ENCODE measurements at places on chromosomes 4 and X. TPM values are rescaled to one million over a fixed set of nuclear protein-coding genes. Genes with fewer than 3 reads are reported as not detected.
A peak's percentile ranks its signal among the peaks of the same experiment; 100 is the strongest.

DNA sequence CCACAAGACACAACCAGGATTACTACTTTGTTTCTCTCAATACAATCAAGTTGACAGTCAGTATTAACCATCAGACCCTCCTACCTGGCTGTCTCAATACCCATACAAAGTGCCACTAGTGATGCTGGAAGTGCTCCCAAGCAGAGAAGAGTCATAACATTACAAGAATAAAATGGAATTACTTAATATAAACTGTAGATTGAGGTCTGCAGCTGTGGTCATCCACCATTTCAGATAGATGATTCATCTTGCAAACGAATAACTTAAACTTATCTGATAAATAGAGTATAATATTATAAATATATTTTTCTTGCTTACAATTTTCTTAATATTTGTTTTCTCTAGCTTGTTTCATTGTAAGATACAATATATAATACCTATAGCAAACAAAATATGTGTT is 1034.2 kb upstream of the PCDH10 start:
- no peaks in the 10 kb centered on the region for H3K36me3 ChIP-seq
- no peak for DNase-seq
- no peaks in the 10 kb centered on the region for H3K4me1 ChIP-seq
- peaks cover 3% of the 10 kb centered on the region for H3K27me3 ChIP-seq
- no peak overlapping the region for H3K27ac ChIP-seq

DNA sequence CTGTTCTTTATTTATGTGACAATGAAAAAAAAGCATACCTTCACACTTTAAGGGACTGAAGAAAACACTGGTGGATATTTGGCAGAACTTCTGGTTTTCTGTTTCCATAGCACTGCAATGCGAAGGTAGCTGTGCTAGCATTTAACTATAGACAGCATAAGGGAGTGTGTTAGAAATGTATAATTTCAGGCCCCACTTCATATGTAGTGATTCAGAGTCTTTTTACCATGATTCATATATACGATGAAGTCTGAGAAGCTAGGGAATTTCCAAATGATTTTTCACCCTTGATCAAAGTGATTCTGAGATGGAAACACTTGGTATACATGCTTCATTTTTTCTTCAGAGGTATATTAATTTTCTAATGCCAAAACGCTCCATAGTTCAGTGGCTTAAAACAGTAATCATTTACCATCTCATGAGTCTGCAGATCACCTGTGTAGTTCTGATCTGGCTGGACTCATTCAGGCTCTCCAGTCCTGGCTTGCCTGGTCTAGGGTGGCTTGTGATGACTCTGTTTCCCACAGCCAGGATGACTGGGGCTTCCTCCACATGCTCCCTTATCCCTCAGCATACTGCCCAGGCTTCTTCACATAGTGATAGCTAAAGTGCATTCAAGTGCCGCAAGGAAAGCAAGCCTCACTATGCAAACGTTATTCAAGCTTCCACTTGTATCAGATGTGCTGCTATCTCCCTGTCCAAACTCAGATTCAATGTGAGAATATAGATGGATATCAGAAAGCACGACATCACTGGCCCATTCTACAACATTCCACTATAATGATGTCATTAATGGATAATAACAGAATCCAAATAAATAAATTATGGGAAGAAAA is 790.1 kb downstream of the TECRL start:
- no peak for DNase-seq
- H3K27me3 ChIP-seq: no peaks in the 10 kb centered on the region
- H3K27ac ChIP-seq: no peak overlapping the region
- no peaks in the 10 kb centered on the region for H3K4me1 ChIP-seq
- H3K36me3 ChIP-seq: no peaks in the 10 kb centered on the region

- no peak overlapping the region for H3K4me3 ChIP-seq
- no peaks in the 10 kb centered on the region for H3K4me1 ChIP-seq
- no peaks in the 10 kb centered on the region for H3K36me3 ChIP-seq
- no peak for DNase-seq
Observed at GRCh38 chr4:79308971-79309370, 16.9 kb downstream of the NAA11 start.

DNA sequence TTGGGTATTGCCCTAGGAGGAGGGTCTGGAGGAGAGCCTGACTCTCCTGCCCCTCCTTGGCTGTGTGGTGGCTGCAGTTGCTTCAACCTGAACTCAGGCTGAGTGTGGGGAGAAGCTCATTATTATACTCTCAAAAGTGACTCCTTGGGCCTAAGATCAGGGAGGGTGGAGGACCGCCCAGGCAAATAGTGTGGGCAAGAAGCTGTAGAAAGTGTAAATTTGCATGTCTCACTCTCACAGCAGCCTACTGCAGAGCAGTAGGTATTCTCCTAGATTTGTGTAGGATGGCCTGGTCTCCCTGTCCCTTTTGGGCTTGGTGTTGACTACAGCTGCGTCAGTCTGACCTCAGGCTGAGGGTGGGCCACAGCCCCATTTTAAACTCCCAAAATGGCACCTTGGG is 156.1 kb downstream of the ZNF330 start:
- no peak for DNase-seq
- H3K4me3 ChIP-seq: no peak overlapping the region

DNA sequence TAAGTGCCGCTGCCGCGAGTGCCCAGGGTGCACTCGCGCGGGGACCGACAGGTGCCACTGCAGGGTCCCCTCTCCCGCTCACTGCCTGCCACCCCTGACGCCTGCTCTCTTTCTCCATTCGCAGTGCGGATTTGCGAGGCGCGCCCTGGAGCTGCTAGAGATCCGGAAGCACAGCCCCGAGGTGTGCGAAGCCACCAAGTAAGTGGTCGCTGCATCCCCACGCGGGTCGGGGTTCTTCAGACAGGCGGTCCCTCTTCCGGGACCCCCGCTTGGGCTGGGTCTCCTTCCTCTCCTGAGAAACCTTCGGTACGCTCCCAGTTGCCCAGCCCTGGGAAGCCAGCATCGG is 547 bp downstream of the GUCY1A1 start:
- no peaks in the 10 kb centered on the region for H3K36me3 ChIP-seq
- DNase-seq: no peak
- peak overlapping the region; percentile 82 for H3K4me3 ChIP-seq
- peaks cover 20% of the 10 kb centered on the region for H3K27me3 ChIP-seq
- no peak overlapping the region for H3K27ac ChIP-seq

- no peak for DNase-seq
- no peak overlapping the region for H3K4me3 ChIP-seq
- H3K36me3 ChIP-seq: peaks cover 27% of the 10 kb centered on the region
- peaks cover 27% of the 10 kb centered on the region for H3K4me1 ChIP-seq
- peak overlapping the region; percentile 60 for H3K27ac ChIP-seq
Observed at GRCh38 chr4:39713691-39714090, 15.8 kb downstream of the UBE2K start.

DNA sequence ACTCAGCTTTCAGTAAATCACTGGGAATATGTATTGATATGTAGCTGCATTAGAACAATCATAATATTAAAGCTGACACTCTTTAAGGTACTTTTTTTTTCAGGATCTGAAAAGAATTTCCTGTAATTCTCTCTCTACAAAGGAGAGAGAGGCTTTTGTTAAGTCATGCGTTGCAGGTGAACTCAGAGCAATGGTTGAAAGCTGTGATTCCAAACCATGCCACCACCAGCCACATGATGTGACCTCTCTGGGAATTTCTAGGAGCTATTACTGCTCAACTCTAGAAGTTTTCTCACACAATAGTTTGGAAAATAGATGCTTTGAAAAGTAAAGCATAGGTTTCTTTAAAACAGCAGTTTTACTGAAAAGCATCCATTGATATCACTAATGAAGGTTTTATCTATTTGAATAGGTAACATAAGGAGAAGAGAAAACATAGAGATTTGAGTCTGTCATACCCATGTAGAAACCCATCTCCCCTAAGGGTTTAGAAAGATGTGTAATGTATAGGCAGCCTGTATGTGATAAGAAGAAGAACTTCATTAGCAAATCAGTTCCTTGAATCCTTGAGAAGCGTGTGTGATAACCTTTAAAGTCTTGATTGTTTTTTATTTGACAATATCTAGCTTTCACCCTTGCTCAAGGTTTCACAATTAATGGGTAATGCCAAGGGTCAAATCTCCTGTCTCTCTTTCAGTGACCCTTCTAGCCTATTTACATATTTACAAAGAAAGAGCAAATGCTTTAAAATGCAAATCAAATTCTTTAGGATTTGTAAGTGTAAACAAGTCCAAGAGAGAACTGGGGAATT is 161.0 kb upstream of the ANKRD50 start:
- no peak overlapping the region for H3K4me3 ChIP-seq
- H3K4me1 ChIP-seq: no peaks in the 10 kb centered on the region
- H3K36me3 ChIP-seq: peaks cover 17% of the 10 kb centered on the region
- no peak overlapping the region for H3K27ac ChIP-seq

DNA sequence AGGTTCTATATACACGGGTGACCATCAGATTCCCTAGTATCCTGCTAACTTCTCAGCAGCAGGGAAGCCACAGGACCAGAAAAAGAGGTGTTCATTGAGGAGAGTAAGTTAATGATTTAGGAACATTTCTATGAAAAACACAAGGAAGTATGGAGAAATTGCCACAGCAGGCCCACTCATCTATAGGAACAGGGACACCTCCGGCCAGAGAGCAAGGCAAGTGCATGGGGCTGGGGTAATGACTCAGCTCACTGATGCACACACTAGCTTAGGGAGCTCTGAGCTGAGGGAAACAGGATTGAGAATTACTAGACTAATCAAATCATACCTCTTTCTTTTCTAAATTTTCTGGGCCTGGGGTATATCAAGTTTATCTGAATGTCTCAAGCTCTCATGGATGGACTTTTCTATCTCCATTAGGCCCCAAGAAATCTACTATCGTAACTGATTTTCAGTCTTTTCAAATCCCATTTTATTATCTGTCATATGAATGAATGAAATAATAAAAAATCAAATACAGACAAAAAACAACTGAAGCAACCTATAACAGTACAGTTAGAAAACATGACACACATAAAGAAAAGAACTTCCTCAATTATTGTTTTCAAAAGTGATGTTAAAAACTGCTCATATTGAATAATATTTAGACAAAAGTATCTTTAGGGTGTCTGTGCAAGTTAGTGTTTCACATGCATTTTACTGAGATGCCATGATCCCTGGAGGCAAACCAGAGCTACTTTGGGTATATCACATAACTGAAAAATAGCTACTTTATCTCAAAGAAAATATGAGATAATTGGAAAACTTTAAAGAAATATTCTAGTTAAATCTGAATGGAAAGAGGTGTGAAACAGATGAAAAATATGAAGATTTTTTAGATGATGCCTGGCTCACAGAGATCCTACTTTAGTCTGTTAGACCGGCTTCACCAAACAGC is 89.8 kb downstream of the FBXO8 start:
- DNase-seq: no peak
- H3K36me3 ChIP-seq: no peaks in the 10 kb centered on the region
- peaks cover 6% of the 10 kb centered on the region for H3K27me3 ChIP-seq
- no peak overlapping the region for H3K4me3 ChIP-seq

GRCh38 chrX:129748305-129748704 is 9.5 kb downstream of the XPNPEP2 start:
- H3K27me3 ChIP-seq: no peaks in the 10 kb centered on the region
- DNase-seq: peak; percentile 36

GRCh38 chrX:2418000-2418399 is 82.8 kb downstream of the DHRSX start:
- no peak for DNase-seq
- no peak overlapping the region for H3K4me3 ChIP-seq
- H3K36me3 ChIP-seq: peaks cover 17% of the 10 kb centered on the region
- H3K4me1 ChIP-seq: no peaks in the 10 kb centered on the region
- H3K27ac ChIP-seq: no peak overlapping the region

VCX gene
- not detected for total RNA-seq

PHOX2B gene
- total RNA-seq: not detected

RAB41 gene
- not detected for total RNA-seq

All from HFFc6 (cell line).